ENCODE measurements at places on chromosomes 5 and 9.

- no peak for DNase-seq
These were observed 37.3 kb upstream of the CTSV start for GRCh38 chr9:97076238-97076637.

GRCh38 chr9:97508852-97509251 is 7.4 kb downstream of the TMOD1 start:
- DNase-seq: no peak

- DNase-seq: no peak
These were observed 255.1 kb downstream of the ZSWIM6 start for GRCh38 chr5:61587125-61587524.

GRCh38 chr5:112275671-112276070 is 143.4 kb downstream of the EPB41L4A start:
- no peak for DNase-seq

- no peak for DNase-seq
These were observed at the start of gene ANGPTL2 for GRCh38 chr9:127122176-127123063. ANGPTL2 (minus strand) TSS chr9:127122635; CDS start chr9:127108731, 13,904 bp downstream.

- DNase-seq: no peak
These were observed 38.1 kb upstream of the CD180 start for GRCh38 chr5:67234671-67235176.

GRCh38 chr5:120141076-120141475 is 323.0 kb upstream of the PRR16 start:
- DNase-seq: no peak

DNA sequence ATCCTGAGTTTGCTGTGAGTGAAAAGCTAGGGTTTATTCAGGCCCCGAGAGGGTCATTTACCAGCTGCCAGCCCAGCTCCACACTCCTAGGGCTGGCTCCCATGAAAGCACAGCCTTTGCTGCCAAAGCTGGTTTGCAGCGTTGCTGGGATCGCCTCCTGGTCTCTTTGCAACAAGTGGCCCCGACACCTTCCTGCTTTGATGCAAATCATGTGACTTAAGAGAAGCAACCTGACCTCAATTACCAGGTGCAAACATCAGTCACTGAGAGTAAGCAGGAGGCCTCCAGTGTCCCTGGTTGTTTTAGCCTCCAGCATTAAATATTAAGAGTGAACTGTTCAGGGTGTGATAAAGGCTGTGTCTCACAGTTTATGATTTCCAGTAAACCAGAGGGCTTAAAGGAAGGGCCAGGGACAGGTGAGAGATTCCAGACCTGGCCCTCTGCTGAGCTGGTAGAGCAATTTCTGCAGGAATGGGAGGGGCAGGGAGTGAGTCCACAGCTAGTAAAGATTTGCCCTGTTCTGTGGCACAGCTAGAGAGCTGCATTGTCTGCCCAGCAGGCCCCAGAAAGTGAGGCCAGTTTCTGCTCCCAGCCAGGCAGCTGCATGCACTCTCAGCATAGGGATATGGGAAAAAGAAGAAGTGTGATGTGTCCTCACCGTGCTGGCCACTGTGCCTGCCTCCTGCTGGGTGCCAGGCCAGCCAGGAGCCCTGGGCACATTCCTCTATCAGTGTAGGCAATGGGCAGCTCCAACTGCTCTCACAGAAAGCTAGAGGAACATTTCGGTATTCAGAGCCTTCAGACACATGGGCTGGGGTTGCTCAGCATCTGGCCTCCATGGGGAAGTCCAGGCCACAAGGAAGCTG is 58.0 kb downstream of the SLC22A5 start:
- DNase-seq: peak; percentile 57

DNA sequence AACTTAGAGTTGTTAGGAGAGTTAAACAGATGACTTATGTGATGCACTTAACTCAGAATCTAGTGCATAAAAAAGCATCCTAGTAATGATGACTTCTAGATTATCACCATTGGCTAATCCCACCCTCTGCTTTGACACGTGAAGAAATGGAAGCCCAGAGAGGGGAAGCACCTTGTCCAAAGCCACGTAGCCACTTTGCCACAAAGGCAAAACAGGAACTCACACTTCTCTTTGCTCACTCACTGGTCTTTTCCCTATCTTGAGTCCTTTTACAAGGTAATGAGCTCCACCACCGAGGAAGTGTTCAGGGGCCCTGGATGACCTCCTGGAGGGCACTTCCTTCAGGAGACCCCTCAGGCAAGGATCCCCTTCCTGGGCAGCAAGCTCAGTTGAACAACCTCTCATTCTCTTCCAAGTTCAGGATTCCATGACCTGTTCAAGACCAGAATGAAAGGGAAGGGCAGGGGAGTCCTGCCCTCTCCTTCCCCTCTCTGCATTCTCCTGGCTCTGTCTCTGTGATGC is 89.7 kb downstream of the HRH2 start:
- DNase-seq: no peak
